ENCODE measurements at places on chromosomes 7 and 10.

- DNase-seq = no peak
Measured at GRCh38 chr7:133315332-133316040, 62.6 kb downstream of the EXOC4 start.

- DNase-seq = peak; percentile 36
Measured at GRCh38 chr10:22611425-22612115, 102.8 kb downstream of the PIP4K2A start.

DNA sequence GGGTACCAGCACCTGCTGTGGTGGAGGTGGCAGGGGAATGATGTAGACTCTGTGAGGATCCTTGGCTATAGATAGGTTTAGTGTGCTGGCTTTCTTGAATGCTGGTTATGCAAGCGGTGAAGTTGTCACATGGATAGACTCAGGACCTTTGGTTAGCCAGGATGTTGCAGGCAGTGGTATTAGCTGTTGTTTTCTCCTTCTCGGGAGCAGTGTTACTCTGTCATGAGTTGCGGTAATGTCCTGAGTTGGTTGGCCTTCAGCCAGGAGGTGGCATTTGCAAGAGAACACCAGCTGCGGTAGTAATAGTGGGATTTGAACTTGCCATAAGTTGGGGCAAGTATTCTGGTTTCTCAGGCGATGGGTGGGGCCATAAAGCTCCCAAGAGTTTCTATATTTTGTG lies 10.8 kb downstream of the AGK start:
- DNase-seq = no peak

- DNase-seq = no peak
Measured at GRCh38 chr10:111993872-111994426, 189.6 kb downstream of the GPAM start.

DNA sequence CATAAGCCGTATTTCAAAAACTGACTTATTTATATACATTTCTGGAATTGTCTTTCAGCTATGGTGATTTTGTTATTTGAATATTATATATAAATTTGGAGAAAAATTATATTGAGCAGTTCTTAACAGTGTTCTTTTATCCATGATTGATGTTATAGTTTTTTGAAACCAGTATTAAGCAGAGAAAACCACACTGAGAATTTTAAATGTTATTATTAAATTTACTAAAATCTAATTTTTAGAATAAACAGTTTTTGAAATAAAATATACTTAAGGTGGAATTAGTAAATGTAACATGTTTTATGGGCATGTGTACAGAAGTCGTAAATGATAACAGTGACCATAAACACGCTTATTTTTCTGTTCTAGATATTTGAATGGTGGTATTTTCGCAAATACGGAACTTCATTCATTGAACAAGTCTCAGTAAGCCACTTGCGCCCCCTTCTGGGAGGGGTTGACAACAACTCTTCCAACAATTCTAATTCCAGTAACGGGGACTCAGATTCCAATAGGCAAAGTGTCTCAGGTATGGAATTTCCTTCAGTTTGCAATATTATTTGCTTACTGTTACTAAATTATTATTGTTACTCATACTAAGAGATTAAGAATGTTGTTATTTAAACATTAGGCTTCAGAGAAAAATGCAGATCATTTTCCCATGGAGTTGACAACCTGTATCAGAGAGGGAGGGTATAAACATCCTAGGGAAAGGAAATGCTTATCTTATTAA lies 166.1 kb downstream of the ST7 start:
- DNase-seq = peak; percentile 59

GRCh38 chr7:22702516-22702915 lies 24.5 kb upstream of the IL6 start:
- no peak for DNase-seq

DNA sequence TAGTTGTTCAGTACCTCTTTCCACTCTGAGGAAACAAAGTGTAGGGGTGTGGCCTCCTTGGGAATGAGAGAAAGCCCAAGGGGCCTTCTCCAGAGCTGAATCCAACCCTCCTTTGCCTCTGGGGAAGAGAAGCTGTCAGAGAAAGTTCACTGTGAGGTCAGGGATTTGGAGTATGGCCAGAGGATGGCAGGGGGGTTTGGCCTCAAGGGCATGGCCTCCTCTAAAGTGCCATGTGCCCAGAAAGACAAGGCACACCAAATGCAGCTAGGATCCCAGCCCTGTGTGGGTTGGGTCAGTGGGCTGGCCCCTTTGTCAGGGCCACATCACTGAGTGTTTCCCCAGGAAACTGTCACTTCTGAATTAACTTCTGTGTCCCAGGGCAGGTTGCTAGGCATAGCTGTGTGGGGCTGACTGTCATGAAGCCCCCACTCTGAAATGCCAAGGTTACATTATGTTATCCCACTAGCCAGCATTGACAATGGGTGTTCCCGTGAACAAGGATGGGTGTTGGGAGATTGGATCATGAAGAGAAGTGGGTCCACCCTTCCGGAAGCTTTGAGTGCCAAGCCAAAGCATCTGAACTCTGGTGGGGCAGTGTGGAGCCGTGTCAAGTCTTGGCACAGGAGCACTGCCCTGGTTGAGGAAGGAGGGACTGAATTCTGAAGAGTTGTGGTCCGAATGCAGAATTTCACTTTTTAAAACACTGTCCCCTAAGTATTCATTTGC lies 123.3 kb downstream of the ZMIZ1 start:
- DNase-seq = no peak
